COR-L47 (cell line): ENCODE measurements at places on chromosomes 11 and 22.

DNA sequence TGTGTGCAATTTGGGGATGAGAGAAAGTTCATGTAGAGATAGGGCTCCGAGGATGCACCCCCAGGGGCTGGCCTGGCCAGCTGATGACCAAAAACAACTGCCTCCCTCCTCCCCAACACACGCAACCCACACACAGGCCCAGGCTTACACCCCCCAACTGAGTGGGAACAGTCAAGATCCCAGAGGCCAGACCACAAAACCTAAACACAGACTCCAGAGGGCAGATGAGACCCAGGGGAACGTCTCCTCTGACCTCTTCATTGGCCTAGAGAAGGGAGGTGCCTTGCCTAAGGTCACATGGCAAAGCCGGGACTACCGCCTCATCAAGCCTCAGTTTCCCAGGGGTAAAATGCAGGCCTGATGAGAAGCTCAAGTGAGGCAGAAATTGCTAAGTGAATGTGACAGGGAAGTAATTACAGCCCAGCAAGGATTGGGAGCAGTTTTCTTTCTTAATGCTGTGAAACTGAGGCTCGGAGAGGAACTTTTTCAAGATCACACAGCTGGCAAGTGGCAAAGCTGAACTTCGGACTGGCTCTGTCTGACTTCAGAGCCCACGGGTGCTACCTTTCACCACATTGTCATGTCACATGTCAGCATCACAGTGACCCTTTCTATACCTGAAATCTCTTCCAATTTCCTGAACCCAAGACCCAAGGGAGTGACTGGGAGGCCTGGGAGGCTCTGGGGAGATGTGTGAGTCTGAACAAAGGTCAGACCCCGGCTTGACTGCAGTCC, 69.9 kb upstream of the WNT11 start:
- no peak for DNase-seq

GRCh38 chr22:27747396-27748221, 53.9 kb downstream of the MN1 start:
- no peak for DNase-seq

GRCh38 chr11:79896258-79896657, 455.4 kb upstream of the TENM4 start:
- no peak for DNase-seq

DNA sequence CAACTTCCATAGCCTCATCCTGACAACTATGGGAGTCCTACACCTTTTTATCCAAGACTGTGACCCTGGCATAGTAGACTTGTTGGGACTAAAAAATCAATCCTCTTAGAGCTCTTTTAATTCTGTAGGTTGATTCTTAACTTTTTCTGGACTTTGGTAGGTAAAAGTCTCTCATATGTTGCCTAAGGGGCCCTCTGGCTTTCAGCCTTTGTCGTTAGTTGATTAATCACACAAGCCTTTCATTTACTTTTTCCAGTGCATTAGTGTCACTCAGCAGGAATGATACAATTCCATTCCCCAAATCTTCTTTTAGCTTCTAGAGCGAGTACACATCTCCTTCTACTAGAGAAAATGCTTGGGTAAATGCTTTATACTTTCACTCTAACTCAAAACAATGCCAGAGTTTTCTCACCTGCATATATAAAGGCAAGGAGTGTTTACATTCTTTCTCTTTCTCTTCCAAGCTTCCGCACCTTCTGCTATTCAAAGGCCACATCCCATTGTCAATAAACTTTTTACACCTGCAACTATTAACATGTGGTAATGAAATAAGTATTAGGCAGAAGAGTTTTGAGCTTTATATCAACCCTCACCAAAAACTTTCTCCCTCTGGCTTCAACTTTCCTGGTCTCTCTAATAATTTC, 516.6 kb downstream of the FAM181B start:
- no peak for DNase-seq

- DNase-seq, result no peak
Observed at GRCh38 chr11:33689085-33689484, 11.5 kb downstream of the C11orf91 start.

GRCh38 chr11:66011239-66011784, 496 bp upstream of the CST6 start:
- DNase-seq, result no peak

DNA sequence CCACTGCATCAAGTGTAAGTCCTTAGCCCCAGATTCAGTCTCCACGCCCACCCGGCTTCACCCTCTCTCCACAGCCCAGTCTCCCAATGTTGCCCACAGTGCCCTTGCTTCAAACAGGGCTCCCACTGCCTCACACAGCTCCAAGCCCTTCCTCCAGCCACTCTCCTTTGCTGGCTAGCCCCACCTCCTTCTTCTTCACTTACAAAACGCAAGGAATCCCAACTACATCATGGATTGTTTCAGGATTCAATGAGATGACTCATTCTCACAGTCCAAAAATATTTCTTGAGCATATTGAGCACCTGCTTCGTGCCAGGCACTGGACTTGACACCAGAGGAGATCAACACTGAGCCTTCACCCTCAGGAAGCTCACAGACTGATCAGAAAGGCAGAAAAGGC, 533.5 kb downstream of the BUD13 start:
- no peak for DNase-seq

GRCh38 chr11:14106303-14107049, 144.0 kb downstream of the SPON1 start:
- DNase-seq, result no peak

DNA sequence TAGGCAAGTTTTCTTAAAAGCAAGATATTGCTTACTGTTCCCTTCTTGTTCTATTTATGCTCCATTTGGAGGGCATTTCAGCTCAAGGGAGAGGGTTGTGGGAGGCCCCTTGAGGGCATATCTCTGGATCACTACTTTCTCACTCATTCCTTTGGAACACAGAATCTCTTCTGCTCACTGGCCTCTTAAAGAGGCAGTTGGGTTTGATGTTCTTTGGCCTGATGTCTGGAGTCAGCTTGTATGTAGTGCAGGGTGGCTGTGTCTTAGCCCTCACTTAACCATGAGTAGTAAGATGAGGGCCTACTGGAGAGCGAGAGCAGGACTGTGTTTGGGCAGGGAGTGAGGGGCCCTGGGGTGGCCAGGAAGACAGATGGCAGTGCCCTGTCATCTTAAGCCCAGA, 3.6 kb downstream of the INCENP start:
- DNase-seq, result no peak

DNA sequence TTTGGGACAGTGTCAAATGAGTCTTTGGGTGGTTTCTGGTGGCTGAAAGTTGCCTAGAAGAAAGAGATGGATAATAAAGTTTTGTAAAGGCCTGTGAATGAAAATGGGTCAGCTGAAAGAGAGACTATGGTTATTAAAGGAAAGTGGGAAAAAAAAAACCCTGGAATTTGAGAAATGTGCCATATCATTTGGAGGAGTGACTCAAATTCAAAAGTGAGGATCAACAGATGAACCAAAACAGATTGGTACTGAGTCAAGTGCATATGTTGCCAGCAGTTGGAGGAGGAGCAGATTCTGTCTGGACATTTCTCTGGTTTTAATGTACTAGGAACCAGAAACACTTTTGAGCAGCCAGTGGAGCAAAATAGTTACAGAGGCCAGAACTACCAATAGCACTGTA, 339.8 kb downstream of the KCNA4 start:
- DNase-seq, result no peak

GRCh38 chr11:2203440-2204259, 32.0 kb upstream of the TH start:
- DNase-seq, result no peak

DNA sequence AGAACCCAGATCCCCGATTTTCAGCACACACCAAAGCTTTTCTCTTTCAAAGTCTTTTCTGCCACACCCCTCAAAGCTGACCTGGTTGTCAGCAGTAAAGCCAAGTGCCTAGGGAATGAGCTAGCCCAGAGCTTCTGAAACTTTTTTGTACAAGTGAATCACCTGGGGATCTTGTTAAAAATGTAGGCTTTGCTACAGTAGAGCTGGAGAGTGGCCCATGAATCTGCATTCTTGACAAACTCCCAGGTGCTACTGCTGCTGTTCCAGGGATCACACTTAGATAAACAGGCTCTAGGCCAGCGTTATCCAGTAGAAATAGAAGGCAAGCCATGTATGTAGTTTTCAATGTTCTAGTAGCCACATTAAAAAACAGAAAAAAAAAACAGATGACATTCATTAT, 21.8 kb upstream of the NAV2 start:
- DNase-seq, result no peak

DNA sequence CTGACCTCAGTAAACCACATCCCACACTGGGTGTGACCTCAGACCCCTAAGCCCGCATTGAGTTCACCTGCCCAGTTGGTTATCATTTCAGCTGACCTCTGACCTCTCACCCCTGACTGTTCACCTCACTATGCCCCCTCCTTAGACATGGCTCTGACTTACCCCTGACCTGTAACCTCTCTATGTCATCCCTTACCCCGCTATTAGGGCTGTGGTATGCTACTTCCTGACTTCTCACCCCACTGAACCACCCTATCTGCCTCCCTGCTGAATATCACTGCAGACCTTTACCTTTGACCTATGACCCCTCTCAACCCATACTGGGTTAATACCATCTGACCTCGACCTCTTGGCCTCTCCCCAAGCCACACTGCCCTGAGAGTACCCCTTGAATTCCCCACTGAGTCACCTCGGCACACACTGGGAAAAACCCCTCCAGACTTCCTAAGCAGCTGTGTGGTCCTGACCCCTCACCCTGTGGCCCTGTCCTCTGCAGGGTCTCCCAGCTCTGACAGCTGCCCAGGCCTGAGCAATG, 8.3 kb downstream of the PLCB3 start:
- no peak for DNase-seq

DNA sequence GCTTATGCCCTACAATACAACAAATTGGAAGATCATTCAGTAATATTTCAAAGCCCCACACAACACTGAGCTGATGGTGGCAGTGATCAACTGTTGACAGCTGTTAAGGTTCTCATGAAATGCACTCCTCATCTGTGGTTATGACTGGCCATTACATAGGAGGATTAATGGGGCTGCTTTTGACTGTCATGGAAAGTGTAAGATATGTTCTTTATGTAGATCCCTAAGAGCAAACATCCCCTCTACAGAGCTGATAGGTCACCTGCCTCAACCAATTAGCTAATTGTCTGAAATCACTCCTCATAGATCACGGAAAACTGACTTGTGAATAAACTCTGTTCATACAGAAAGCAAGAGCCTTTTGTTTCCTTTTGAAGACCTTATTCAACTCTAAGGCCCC, 78.1 kb downstream of the GAB2 start:
- DNase-seq, result peak; percentile 56

- DNase-seq, result no peak
Observed at GRCh38 chr11:100831929-100832494, 144.9 kb downstream of the ARHGAP42 start.

DNA sequence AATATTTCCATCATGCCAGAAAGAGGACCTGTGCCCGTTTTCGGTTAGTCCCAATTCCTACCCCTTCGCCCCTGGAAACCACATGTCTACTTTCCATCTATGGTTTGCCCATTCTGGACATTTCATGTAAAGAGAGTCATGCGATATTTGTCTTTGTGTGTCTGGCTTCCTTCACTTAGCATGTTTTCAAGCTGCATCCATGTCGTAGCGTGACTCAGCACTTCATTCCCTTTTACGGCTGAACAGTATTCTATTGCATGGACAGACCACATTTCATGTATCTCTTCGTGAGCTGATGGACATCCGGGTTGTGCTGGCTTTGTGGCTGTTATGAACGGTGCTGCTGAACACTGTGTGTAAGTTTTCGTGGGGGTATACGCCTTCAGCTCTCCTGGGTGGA, 43.4 kb downstream of the SCUBE1 start:
- no peak for DNase-seq

DNA sequence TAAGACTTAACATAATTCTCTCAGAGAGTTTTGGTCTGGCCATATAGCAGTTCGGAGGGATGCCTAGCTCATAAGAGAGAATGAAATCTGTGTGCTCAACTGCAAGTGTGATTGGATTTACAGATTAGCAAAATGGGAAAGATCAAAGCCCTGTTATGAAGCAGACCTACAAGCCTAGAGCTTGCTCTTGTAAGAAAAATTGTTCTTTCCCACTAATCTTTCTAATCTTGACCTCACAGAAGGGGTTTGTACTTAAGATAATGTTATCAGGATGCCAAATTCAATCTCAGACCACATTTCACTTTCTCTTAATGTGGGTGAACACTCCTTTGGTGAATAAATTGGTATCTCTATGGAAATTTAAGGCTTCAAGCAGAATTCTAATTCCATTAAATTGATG, 267.2 kb downstream of the RAB38 start:
- DNase-seq, result no peak

DNA sequence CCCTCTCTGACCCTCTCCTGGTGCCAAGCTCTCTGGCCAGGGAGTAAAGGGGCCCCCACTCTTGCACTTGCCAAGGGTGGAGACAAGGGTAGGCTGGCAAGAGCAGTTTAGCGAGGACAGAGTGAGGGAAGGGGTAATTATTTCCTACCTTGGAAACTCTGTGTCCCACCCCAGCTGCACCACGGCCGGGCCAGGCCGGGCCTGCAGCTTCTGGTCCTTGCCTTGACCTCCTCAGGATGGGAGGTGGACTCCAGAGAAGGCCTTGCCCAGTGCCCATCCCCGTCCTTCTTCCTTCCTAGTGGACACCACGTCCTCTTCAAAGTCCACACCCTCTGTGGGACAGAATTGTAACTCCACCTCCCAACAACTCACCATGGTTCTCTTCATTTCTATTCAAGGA, 18.4 kb upstream of the OSBPL5 start:
- no peak for DNase-seq

GRCh38 chr11:90997241-90997640, 774.4 kb upstream of the CHORDC1 start:
- DNase-seq, result no peak

DNA sequence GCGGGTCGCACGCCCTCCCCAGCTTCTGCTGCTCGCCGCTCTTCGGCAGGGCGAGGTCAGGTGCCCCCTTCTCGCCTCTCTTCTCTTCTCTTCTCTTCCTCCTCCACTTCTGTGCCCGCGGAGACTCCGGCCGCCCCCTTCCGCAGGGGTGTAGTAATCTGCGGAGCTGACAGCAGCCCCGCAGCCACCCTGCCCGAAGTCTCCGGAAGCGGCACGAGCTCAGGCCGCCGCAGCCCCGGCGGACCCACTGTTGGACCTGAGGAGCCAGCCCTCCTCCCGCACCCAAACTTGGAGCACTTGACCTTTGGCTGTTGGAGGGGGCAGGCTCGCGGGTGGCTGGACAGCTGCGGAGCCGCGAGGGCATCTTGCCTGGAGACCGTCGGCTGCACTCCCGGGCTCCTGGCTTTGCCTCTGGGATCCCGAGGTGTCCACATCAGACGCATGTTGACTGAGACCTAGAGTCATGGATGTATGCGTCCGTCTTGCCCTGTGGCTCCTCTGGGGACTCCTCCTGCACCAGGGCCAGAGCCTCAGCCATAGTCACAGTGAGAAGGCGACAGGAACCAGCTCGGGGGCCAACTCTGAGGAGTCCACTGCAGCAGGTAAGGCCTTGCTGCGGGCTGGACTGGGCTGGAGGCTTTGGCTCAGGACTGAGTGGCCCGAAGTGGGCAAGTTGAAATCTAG, 486 bp downstream of the STIM1 start:
- DNase-seq, result no peak

DNA sequence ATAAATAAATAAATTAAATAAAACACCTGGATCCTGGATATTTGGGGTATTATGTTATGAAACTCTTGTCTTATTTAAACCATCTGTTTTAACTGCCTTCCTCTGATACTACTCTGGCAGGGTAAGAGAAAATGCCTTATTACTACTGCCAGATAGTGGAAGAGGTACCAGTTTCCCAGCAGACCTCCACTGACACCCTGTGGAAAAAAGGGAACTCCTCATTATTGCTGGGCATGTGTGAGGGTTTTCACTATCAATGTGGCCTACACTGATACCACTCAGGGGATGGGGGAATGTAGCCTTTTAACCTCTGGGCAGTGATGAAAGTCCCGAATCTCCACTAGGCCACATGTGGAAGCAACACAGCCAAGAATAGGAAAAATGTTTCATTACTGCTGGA, 121.0 kb downstream of the LUZP2 start:
- no peak for DNase-seq

GRCh38 chr11:19873730-19874129, 161.1 kb downstream of the NAV2 start:
- DNase-seq, result no peak
